Fibroblast of the aortic adventitia (primary cell): ENCODE measurements at places on chromosomes 2 and 18. TPM values are rescaled to one million over a fixed set of nuclear protein-coding genes. Genes with fewer than 3 reads are reported as not detected.

NAT8 gene
- not detected in 2 replicates for total RNA-seq

HOXD10 gene
- not detected in 2 replicates for total RNA-seq

NOSTRIN gene
- 0.81 TPM in 1 of 2 replicates, not detected in the other for total RNA-seq

LYG2 gene
- total RNA-seq, result not detected in 2 replicates

CCDC141 gene
- 1.8 and 2.7 TPM in 2 replicates for total RNA-seq

VWC2L gene
- total RNA-seq, result not detected in 2 replicates

CCBE1 gene
- total RNA-seq, result 16.2 and 35.3 TPM in 2 replicates

ITPRIPL1 gene
- 2.5 and 3.4 TPM in 2 replicates for total RNA-seq

ERBB4 gene
- total RNA-seq, result 0.16 and 5.8 TPM in 2 replicates

THSD7B gene
- 0.36 TPM in 1 of 2 replicates, not detected in the other for total RNA-seq

SOCS6 gene
- 26.2 and 36.7 TPM in 2 replicates for total RNA-seq

TMEM17 gene
- 0.90 and 4.4 TPM in 2 replicates for total RNA-seq

DNA sequence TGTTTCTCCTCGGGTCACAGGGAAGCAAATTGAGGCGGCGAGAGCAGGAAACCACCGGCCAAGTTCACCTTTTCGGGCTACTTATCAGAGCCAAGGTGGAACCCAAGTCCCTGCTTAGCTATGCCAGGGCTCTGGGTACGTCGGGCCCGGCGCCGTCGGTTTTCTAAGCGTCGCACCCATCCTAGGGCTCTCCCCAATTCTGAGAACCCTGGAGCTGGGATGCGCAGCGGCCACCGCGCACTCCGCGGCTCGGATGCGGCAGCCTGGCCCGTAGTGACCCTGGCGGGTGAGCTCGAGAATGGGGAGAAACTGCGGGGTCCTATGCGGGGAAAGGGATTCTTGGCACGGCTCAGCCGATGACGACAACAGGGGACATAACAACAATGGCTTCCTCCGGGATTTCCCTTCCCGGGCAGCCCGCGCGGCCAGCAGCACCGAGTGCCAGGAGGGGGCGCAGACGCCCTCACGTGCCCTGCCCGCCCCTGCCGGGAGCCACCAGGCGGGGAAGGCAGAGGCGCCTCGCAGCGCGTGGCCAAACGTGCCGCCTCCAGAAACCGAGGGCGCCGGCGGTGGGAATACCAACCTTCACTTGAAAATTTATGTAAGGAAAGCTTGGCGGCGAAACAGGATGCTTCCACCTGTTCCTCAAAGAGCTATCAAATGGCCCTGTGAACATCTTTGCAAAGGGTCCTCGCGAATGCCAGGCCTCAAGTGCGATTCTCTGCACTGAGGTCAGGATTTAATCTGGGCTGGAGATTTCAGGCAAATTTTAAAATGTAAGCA is 2.1 kb upstream of the SLC30A3 start:
- no peak for DNase-seq

- no peak for DNase-seq
Measured at GRCh38 chr2:203440671-203441070, 94.4 kb downstream of the RAPH1 start.

DNA sequence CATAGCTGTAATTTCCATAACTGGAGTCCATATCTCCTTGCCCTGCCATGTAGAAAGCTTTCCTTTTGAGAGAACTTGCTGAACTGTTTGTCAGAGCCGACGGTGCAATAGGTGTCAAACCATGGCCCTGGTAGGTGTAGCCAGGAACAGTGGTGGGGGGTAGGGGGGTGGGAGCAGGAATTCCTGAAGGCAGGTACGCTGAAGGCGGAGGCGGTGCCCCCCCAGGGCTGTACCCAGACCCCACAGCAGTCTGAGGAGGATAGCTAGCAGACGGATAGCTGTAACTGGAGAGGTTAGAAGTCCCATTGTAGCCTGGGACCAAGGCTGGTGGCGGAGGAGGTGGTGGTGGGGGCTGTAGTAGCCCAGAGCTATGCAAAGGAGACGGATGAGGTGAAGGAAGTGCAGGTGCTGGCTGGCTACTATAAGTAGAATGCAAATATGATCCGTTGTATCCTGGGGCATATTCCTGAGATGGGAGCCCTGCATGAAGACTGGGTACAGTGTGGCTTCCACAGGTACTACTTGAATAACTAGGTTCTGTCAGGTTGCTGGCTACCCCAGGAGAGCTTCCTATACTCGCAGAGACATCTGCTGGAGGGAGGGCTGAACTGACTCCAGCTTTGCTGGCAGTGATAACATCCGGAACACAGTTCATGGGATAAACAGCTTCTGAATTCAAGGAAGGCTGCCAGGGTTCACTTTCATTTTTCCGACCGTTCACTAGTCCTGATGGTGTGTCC is 124.8 kb downstream of the FIGN start:
- no peak for DNase-seq

GRCh38 chr2:20150806-20151571 is 73.9 kb downstream of the SDC1 start:
- no peak for DNase-seq

DNA sequence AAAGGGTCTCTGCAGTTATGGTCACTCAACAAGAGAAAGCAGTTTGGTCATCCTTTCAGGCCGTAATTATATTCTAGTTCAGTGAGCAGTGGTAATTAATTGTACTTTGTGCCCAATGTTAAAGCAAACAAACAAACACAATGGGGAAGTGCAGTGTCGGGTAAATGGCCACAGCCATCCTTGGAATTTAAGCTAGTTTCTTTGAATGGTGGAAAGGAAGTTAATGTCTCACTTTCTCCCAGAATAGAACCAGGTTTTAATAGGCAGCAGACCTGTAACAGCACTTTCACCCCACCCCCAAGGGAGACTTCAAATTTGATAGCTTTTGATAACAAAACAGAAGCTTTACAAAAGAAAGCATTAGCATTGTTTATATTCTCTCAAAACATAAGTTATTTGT is 20.0 kb upstream of the ITGAV start:
- no peak for DNase-seq

GRCh38 chr2:20224164-20224715 is 690 bp downstream of the SDC1 start:
- DNase-seq, result no peak

GRCh38 chr18:3397786-3398185 is 52.2 kb upstream of the TGIF1 start:
- DNase-seq, result no peak

- DNase-seq, result no peak
Measured at GRCh38 chr2:73112026-73112912, 479 bp downstream of the RAB11FIP5 start.

DNA sequence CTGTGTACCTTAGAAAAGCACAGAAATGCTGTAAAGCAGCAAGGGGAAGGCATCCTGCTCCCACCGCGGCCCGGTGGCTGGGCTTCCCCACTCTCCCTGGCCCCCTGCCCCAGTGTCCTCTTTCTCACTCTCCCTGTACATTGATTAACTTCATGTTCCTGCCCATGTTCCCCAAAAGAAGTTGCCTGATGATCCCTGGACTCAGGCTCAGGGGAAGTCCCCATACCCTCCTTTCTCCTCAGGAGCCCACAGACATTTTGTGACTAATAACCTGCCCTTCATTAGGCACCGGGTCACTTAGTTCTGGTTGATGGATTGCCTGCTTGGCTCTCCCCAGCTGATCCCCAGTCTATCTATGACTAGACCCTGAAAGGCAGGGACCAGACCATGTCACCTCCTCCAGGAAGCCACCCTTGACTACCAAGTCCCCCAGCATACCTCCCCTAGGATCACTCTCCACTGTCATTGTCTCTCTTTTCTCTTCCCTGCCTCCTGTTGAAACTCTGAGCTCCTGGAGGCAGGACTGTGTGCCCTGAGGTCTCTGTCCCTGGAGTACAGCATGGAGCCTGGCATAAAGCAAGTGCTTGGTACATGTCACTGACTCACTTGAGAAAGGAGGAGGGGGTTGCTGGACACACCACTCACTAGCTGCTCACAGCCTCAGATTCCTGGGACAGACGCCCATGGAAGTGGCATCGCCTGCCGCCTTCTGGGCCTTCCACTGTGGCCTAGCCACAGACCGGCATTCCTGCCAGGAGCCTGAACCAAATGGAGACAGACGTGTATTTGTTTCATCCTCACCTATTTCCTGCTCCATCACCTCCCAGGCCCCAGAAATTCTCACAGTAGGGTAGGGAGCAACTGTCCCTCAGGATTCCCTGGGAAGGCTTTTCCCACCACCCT is 13.5 kb downstream of the MALL start:
- no peak for DNase-seq

GRCh38 chr2:129909651-129910418 is 69.6 kb upstream of the RAB6C start:
- DNase-seq, result no peak

- no peak for DNase-seq
Measured at GRCh38 chr18:58549814-58550339, 79.0 kb downstream of the ALPK2 start.

DNA sequence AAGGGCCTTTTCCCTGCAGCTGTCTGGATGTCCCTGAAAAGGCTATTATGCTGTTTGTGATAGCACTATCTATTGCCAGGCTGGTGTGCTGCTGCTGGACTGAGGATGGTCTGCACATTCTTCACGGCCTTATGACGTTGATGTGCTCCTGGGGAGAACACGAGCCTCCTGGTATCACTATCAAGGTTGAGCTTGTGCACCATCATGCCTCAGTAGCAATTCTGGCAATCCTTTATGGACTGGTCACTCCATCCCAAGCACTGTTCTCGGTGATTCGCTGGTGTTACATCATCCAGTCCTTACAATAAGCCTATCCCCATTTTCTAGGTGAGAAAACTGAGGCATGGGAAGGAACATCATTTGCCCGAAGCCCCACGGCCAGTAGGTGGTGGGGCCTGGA is 18.2 kb upstream of the CCBE1 start:
- peak; percentile 45 for DNase-seq

GRCh38 chr2:159126432-159127022 is 158.1 kb downstream of the TANC1 start:
- DNase-seq, result peak; percentile 69

GRCh38 chr2:100041946-100042345 is 100.4 kb downstream of the AFF3 start:
- DNase-seq, result no peak

GRCh38 chr2:219198974-219199373 is 7.6 kb upstream of the ZFAND2B start:
- no peak for DNase-seq

DNA sequence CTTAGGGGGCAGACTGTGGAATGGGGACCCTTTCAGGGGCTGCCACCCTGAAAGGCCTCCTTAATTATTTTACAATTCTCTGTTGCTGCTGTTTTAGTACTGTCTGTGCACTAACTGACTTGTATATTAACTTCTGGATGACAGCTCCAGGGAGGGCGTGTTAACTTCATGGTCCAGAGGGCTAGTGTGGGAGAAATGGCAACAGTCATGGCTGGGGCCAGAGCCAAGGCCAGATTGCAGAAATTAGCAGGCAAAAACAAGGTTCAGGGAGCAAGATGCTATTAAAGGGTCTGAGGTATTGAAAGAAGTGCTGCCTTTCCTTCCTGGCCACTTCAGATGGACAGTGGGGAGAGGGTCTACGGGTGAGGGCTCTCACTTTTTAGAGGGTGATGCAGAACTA is 9.1 kb downstream of the WIPF1 start:
- peak; percentile 53 for DNase-seq

- DNase-seq, result peak; percentile 71
Measured at GRCh38 chr18:12628706-12629702, 28.9 kb downstream of the SPIRE1 start.

DNA sequence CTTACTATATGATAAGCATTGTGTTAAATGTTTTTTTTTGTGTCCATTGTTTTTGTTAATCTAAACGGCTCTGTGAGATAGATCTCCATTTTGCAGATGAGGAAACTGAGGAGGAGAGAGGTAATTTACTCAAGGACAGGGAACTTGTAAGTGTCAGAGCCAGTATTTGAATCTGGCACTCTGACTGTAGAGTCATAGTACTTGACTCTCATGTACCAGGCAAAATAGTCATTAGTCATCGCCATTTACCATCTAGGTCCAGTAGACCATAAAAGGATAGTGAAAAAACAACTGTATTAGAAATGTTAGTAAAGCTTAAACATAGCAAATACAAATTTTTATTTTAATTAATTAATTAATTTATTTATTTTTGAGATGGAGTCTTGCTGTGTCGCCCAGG is 4.8 kb downstream of the PSMD14 start:
- DNase-seq, result no peak

- no peak for DNase-seq
Measured at GRCh38 chr2:152335726-152336118, 748 bp downstream of the FMNL2 start.

DNA sequence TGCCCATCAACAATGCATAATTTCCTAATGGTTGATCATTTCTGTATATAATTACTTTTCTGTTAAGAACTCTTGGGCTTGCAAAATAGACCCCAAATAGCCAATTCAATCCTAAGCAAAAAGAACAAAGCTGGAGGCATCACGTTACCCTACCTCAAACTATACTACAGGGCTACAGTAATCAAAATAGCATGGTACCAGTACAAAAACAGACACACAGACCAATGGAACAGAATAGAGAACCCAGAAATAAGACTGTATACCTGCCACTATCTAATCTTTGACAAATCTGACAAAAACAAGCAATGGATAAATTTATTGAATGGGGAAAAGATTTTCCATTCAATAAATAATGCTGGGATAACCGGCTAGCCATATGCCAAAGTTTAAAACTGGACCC is 78.8 kb downstream of the NR4A2 start:
- no peak for DNase-seq

DNA sequence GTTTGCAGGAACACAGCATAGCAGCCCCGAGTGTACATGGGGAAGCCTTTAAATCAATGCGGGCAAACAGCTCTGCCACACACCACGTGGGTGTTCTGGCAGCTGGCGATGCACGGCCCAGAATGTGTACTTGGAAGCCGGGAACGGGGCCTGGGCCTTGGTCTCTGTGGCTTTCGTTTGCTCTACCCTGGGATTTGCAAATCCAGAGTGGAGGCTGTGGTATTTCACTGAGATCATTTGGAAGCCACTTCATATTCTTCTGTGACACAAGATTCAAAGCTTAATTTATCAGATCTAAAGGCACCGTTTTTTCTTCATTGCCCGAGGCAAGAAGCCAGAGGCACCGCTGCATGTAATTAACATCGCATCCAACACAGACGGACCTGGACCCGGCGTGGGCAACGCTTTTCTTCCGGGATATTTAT is 246.3 kb upstream of the MYT1L start:
- DNase-seq, result no peak

DNA sequence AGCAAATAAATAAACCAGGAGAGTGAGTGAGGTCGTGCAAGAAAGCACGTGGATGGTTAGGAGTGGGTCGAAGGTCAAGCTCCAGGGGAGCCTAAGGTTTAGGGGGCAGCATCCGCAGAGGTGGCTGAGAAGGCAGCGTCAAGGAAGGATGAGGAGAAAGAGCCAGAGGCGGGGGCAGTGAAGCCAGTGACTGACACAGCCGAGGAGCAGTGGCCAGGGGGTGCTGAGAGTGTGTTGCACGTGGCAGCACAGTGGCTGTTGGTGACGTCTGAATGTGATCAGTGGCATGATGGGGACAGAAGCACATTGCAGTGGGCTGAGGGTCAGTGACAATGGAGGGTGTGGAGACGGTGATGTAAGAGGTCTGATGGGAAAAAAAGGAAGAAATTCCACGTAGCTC is 13.7 kb upstream of the FHL2 start:
- no peak for DNase-seq

DNA sequence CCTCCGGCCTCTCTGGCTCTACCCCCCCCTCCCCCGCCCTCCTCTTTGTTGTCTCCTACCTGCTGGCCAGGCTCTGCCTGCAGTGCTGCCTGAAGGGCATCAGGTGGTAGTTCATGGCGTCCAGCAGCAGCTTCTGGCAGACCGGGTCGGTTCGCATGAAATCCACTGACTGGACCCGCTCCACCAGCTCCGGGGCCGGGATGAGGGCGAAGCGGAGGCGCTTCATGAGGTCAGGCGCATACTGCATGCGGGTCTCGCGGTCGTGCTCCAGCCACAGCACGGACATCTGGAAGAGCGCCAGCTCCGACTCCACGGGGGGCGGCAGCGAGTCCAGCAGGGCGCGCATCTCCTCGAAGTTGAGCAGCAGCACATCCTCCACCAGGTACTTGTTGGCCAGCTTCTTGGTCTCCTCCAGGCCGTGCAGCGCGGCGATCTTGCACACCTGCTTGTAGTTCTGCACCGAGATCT is 3.2 kb downstream of the KLHL14 start:
- DNase-seq, result no peak
